Stimulated activated CD4-positive, alpha-beta T cell treated with anti-CD3 and anti-CD28 coated beads, Interleukin-12 subunit alpha, Interleukin-12 subunit beta, amount 100 ng/mL, for 48 hours (primary cell): ENCODE measurements at places on chromosomes 3 and 15.
A peak's percentile ranks its signal among the peaks of the same experiment; 100 is the strongest.

- DNase-seq: no peak
Observed at GRCh38 chr3:45163481-45163880, 17.3 kb upstream of the CDCP1 start.

- no peak for DNase-seq
Observed at GRCh38 chr3:14440168-14440518, 37.7 kb downstream of the SLC6A6 start.

GRCh38 chr15:77825546-77825945, 192.8 kb upstream of the LINGO1 start:
- DNase-seq: no peak

DNA sequence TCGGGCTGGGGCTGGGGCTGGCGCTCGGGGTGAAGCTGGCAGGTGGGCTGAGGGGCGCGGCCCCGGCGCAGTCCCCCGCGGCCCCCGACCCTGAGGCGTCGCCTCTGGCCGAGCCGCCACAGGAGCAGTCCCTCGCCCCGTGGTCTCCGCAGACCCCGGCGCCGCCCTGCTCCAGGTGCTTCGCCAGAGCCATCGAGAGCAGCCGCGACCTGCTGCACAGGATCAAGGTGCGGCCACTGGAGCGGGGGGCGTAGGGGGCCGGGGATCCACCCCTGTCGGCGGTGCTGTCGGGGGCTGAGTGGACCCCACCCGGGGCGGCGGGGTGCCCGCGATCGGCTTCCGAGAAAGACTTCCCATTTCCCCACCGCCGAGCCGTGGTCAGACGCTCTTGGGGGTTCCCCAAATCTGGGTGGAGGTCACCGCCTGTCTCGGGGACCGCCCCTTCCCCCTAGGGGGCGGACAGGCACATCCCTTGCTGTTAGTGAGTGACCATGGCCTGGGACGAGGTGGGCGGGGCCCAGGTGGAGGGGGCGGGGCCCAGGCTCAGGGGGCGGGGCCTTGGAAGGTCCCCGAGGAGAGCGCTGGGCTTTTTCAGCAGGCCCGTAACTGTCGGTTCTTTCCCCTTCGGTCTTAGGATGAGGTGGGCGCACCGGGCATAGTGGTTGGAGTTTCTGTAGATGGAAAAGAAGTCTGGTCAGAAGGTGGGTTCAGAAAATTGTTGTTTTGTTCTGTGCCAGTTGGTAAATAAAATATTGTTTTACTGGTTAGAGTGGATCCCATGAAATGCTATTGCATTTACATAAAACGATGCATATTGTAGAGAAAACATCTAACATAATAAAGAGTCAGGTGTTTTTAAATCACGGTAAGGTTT, 578 bp downstream of the LACTB start:
- DNase-seq: peak; percentile 19

DNA sequence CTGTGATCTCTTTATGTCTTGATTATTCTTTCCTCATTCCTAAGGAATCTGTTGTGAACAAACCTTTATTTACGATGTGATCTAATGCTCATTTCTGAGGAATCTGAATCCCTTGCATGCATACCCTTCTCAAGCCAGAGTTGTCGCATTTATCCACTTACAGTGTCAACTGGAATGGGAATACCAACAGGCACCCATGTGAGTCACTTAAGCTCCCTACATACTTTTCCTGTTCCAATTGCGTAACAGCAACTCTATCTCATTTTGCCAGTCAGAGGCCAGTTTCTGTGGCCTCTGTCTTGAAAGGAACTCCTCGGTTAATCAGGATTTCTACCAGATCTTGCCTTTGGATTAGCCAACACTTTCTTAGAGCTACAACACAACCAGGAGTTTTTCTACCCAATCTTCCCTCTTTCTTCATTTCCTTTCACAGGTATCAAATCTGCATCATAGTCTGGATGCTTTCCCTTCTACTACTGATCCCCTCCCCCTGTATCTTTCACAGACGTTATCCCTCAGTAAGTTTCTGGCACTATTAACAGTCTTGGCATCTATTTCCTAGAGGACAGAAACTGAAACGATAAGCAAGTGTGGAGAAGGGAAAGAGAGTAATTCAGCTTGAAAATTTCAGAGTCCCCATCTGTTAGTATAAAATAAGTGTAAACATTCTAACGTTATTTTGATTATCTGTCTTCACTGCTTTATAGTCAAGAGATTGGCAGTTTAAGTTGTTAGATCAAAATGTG, 66.8 kb upstream of the BCHE start:
- no peak for DNase-seq
